ENCODE measurements at places on chromosomes 12 and 14.

DNA sequence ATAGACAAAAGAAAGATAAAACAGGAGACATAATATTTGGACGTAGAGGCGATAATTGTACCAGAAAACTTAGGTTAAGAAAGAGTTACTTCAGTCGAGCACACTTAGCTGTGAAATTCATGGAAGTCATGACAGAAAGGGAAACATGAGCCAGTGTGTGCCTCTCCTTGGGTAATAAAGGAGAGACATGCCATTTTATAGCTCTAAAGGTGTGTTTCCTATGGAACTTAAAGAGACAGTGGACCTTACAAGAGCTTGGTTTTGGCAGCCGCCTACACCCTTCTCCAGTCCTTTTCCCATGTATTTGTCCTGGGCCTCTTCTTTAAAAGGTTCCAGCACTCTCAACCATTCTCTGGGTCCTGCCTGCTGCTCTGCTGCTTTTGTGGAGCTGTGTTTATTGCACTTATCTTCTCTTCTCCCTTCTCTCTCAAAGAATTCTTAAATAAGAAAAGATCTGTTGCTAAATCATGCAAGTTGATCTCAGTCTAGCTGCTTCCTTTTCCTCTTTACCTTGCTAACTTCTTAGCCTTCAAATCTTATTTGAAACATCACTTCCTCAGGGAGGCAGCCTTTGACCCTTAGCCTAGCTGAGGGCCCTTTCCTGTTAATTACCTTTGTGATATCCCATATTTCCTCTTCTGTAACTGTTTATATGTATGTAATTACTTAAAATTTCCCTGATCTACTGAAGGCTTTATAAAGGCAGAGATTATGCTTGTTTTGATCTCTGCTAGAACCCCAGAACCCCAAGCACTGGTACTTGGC, 81.8 kb upstream of the EVL start:
- DNase-seq = no peak

DNA sequence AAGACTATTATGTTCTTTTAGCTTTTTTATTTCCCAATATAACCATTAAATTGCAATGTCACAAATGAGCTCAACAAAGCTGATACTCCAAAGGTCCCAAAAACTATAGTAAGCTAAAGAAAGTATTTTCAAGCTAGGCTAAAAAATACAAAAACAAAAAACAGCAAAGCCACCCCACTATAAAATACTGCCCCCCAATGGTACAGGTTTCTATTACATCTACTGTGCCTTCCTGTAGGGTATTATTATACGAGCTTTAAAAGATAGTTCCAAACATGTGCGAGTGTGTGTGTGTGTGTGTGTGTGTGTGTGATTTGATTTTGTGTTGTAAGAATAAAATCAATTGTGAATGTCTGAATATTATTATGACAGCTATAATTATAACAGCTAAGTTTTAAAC, 1.1 kb downstream of the IFNG start:
- DNase-seq = no peak

- DNase-seq = no peak
These were observed 187.6 kb downstream of the RMST start for GRCh38 chr12:97650242-97650641.

- DNase-seq = no peak
These were observed 46.1 kb downstream of the CYP46A1 start for GRCh38 chr14:99729991-99730875.

DNA sequence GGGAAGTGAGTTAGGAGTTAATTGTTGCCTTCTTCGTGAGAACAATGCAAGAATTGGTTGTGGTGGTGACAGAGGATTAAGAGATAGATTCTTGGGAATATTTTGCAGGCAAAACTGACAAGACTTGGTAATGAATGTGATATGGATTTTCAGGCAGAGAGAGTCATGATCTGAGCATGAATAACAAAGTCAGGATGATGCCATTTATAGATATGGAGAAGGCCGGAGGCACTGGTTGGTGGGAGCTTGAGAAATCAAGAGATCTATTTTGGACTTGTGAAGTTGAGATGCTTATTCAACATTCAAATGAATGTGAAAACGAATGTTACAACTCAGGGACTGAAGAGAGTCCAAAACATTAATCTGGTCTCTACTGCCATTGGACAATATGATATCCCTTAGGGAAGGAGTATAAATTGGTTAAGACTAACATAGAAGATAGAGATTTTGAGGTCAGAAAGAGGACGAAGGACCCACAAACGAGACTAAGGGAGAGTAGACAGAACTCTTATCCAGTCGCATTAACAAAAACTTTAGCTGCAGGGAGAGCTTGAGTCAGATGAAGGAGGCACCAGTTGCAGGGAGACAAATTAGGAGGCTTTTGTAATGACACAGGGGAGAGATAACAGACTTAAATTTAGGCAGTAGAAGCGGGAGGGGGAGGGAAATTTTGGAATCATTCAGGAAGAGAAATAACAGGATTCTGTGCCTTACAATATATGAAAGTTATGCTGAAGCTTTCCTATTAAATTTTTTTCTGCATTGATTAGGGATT, 1090.6 kb downstream of the GALC start:
- no peak for DNase-seq

GRCh38 chr14:67973436-67973835, 153.9 kb downstream of the RAD51B start:
- DNase-seq = no peak

- no peak for DNase-seq
These were observed at the start of gene NELL2 for GRCh38 chr12:44875954-44876543. Gene NELL2 (minus strand): TSS chr12:44876315. CDS start chr12:44875869, 446 bp downstream.

- DNase-seq = no peak
These were observed 70.4 kb upstream of the RIC8B start for GRCh38 chr12:106704081-106704480.

DNA sequence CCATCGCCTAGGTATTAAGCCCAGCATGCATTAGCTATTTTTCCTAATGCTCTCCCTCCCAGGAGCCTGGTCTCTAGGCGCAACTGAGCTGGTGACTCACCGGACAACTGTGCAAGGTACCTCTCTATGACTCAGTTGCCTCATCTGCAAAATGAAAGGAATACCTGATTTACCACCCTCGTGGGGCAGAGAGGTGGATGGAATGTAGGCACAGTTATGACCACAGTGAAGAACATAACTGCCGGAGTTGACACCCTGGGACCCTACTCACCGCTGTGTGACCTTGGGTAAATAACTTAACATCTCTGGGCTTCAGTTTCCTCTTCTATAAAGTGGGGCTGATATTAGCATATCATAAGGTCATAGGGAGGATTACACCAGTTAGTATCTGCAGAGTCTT, 22.6 kb downstream of the BCL11B start:
- DNase-seq = no peak

DNA sequence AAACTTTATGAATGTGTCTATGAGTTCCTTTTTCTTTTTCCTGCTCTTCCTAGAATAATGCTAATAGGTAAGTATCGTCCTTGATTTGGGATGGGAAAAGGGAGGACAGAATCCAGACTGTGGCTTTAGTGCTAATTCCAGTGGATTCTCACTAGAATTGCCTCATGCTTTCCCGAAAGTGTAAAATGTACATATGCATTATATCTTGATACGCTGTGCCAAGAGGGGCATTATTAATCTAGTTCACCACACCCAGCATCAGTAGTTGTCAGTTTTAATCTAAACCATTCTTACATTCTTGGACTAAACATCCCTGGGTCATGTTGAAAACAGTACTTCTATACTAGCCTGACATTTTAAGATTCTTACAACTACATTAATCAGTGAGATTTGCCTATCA, 49.3 kb downstream of the GCH1 start:
- DNase-seq = no peak

DNA sequence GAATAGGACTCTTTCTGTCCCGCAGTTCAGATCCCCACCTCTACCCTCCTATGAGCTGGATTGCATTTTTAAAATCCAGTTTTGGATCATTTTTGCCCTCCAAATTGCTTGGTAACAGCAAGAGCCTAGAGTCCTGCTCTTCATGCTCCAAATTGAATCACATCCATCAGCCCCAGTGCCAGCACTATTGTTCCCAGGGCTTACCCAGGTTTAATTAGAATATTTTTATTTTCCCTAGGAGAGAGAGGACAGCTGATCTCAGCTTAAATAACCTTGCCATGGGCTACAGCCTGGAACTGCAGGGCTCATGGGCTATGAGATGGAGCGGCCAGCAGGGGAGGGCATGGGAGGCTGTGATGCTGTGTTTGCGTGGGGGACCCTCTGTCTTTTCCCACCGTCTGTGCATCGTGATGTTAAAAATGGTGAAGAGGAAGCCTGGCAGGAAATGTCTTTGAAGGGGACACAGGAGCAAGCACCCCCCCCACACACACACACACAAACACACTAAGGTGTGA, 59.4 kb upstream of the WSCD2 start:
- no peak for DNase-seq

GRCh38 chr12:40168868-40169267, 55.9 kb upstream of the LRRK2 start:
- DNase-seq = no peak

- no peak for DNase-seq
These were observed 256.1 kb downstream of the APAF1 start for GRCh38 chr12:98901189-98901588.

DNA sequence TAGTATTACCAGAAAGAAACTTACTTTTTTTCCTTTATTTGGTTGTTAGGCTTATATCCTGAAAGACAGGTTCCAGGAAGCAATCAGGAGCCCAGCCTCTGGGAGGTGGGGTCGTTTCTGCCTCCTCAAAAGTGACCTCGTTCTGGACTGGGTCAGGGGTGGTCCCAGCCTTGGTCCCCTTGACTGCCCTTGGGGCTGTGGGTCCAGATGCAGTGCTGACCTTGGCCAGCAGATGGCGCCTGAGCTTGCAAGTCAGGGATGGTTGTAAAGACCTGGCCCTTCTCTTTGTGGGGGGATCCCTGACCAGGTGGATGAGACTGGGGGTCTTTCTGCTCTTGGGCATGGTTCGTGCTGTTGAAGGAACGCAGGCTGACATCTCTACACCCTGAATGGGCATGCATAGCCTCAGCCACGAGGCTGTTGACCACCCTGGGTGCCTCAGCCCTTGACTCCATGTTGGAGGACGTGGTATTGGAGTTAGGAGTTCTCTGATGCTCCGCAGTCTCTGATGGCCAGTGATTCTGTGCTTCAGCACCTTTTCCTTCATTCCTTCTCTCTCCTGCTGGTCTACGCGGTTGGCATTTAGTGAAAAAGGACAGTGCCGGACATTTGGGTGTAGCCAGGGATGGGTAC, 62.4 kb downstream of the ADCK1 start:
- DNase-seq = no peak

DNA sequence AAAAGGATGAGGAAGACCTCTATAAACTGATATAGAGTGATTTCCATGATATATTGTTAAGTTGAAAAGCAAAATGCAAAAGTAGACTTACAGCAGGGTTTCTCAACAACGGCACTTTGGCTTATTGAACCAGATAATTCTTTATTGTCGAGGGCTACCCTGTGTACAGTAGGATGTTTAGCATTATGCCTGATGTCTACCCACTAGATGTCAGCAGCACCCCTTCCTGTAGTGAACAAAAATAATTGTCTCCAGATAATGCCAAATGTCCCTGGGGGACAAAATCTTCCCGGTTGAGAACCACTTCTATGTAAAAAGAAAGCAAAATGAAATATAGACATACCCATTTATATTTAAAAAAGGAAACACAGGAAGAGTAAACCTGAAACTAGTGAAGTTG, 32.4 kb downstream of the ABCD2 start:
- DNase-seq = no peak

GRCh38 chr12:2011643-2012607, 7.7 kb upstream of the DCP1B start:
- no peak for DNase-seq

DNA sequence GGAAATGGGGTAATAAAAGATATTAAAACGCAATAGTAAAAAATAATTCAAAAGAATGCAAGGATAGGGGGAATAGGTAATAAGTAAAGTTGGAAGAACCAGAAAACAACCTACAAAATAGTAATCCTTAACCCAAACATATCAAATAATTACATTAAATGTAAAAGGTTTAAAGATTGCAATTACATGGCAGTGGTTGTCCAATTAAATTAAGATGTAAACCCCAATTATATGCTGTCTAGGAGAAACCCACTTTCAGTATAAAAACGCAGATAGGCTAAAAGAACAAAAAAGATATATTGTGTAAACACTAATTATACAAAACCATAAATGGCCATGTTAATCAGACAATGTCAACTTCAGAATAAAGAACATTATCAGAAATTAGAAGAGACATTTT, 247.3 kb downstream of the SLC25A21 start:
- DNase-seq = no peak

- DNase-seq = no peak
These were observed 4.5 kb downstream of the DHH start for GRCh38 chr12:49089821-49090773.

- DNase-seq = no peak
These were observed 24.3 kb upstream of the HSPB8 start for GRCh38 chr12:119154435-119154818.

DNA sequence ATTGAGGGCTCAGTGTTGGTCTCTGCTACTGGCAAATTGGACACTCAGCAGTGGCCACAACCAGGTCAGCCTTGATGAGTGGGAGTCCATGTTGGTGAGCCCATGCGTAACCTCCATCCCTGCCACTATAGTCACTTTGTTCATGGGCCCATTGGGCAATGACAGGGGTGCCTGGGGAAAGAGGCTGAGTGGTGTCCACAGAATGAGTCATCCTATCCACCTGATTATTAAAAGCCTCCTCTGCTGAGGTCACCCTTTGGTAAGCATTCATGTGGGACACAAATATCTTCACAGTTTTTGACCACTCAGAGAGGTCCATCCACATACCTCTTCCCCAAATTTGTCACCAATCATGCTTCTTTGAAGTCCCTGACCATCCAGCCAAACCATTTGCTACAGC, 50.0 kb downstream of the FIGNL2 start:
- DNase-seq = no peak

DNA sequence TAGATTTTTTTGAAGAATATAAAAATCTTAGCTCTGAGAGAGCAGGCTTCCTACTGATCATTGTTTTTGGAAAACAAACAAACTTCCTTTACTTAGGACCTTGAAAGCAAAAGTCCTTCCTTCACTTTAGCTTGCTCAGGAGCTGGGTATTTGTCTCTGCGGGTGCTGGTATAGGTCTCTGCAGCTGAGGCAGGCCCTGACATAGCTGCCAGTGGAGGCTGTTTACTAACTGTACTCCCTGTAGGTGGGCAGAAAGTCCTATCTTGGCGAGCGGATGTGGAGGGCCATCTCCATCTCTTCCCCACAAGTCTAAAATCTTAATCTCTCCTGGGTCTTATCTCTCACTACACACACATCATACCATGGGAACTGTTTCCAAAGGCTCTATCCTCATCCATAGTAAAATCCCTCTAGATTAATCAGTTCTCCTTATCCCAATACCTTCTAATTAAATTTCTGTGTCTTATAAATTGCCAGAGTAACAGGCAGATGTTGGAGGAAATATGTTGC, 4.1 kb upstream of the MIA2 start:
- DNase-seq = no peak

Measured in amniotic stem cell (primary cell).